RWPE1 (cell line): ENCODE measurements at places on chromosomes 6 and 20.

DNA sequence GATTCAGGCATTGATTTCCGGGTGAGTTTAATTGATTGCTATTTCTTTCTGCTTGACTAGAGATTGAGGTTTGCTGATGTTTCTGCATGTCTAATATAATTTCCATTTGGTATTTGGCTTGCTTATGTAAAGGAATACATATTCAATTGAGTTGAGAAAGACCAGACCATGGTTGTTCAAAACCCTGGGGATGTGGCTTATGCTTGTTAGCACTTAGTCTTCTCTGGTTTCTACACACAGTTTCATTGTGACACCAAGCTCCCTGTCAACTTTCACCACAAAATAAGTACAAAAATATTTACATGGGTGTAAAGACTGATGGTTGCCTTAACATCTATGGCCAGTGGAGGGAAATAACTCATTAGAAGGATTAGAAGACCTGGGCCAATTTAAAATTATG is 209.6 kb downstream of the CDH26 start:
- no peak for DNase-seq

DNA sequence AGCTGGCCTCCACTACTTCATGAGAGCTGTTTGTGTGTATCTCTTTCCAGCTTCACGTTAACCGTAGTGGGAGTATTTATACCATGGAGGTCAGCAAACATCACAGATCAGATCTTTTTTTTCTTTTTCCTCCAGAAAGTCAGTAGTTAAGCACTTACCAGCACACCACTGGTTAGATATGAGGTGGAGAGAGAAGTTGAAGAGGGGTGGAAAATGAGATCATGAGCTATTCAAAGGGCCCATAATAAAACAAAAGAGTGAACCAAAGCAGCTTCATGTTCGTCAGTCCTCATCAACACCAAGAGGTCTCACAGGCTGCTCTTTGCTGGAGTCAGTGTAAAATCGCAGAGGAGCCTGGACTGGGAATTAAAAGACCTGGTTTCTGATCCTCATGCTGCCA is 125.1 kb upstream of the SGK1 start:
- no peak for DNase-seq

- no peak for DNase-seq
Observed at GRCh38 chr6:168692193-168692914, 251.4 kb downstream of the SMOC2 start.

DNA sequence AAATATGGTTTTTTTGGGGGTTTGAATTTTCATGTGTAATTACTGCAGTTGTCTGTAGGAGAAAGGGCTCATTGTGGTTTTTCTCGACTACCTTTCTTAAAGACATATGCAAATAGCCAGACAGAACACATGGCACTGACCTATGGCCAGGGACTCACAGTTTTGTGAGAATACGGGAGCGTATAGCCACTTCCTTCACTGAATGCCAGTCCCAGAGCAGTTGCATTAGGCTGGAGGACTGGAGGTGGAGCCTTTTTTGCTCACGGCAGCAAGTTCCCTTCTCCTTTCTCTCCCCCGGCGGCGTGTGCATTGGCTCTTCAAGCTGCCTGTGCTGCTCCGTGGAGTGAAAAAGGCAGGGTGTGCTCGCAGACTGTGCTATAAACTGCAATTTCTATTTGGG is 114.9 kb downstream of the AKAP7 start:
- DNase-seq: no peak

- no peak for DNase-seq
Observed at GRCh38 chr6:138544501-138544900, 45.2 kb upstream of the NHSL1 start.

DNA sequence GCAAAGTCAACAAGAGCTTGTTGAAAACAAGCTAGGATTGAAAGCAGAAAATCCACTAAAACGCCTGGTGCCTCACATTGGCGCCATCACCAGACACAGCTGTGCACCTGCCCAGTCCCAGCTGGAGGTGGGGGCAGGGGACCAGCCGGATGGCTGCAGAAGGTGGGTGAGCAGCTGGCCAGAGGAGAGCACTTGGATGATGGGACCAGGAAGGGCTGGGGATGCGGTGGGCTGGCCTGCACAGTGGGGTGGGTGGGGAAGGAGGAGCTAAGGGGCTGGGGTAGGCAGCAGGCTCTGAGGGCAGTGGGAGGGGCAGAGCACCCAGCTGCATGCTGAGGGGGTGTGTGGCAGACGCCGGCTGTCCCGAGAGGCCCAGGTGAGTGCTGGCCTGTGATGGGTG is 7.1 kb downstream of the CABLES2 start:
- no peak for DNase-seq

DNA sequence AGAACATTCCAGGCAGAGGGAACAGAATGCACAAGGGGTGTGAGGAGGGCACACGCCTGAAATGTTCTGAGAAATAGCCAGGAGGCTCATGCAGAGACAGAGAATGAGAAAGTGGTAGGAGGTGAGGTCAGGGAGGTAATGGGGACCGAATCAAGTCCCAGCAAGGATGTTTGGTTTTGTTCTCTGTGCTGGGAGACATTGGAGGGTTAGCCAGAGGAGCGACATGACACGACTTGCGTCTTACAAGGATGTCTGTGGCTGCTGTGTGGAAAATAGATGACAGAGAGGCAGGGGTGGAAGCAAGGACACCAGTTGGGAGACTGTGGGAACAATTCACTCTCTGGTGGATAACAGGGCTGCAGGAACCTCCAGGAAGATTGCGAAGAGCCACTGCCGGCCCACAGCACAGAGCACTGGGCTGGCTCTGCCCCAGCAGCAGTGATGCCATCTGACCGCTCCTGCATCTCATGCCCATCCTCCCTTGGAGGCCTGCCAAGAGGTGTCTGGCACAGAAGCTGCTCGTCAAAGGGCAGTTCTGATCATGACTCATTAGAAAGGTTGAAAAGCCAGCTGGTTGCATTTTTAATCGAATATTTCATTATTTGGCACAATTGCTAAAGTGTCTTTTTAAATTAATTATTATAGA is 57.7 kb upstream of the CD83 start:
- DNase-seq: peak; percentile 81

DNA sequence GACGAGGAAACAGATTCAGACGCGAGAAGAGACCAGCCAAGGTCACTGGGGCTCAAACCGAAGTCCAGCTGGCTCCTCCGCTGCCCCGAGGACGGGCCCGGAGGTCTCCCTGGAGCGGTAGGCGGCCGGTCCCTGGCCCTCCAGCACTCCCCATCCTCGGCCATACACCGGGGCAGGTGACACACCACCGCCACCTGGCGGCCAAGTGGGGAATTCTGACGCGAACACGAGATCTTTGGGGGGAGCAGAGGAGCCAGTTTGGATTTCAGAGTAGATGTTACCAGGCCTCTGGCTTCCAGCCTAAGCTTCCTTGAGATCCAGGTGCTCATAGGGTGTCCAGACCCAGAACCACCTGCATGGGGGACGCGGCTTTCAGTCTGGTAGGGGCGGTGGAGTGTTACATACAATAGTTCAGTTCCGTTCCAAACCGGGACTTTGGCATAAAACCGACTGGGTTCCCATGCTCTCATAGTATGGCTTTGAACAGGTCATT is 16.1 kb downstream of the BPIFB1 start:
- DNase-seq: peak; percentile 90

DNA sequence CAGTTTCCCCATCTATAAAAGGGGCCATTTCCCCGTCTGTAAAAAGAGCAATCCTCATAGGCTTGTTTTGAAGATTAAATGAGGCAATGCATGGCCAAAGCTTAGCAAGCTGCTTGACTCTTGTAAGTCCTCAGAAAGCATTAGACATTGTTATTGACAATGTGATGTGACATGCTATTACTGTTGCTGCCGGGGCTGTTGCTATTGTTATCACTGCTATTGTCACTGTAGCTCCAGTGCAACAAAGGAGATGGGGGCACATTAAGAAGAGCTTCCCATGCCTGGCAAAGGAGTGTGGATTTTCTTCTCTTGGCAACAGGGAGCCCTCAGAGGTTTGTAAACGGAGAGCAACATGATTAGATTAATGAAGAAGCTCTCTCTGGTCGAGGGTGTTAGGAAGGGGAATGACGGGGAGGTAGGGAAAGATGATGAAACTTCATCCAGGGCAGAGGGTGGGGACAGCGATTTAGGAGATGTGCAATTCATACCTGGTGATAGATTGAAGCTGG is 33.1 kb upstream of the FAM83D start:
- no peak for DNase-seq

DNA sequence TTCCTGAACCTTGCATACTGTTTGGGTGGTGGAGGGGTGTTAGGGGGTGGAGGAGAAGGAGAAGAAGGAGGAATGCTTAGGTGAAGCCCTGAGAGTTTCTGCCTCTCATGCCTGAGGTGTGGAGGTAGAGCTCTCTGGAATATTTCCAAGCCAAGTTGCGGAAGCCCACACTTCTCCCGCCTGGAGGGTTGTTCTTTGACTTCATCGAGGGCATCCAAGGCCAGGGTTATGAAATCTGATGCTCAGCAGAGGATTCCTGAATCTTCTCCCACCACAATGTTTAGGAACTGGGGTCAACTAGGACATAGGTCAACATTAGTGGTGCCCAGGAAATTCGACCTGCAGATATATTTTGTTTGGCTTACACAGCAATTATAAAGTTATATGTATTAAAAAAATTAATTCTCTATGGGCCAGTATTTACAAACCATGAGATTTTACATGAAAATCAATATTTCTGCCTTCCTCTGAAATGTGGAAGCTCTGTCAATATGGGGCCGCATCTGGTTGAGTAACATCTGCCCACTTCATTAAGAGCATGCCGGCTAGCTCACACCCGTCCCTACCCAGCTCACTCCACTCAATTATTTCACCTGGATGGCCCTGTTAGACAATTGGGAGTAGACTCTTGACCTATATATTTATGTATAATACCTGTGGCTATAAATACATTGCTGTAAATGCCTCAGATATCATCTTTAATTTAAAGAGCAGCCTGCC is 257.1 kb upstream of the ZFP64 start:
- no peak for DNase-seq

GRCh38 chr6:44338228-44339122 is 4.0 kb upstream of the SPATS1 start:
- DNase-seq: peak; percentile 52

DNA sequence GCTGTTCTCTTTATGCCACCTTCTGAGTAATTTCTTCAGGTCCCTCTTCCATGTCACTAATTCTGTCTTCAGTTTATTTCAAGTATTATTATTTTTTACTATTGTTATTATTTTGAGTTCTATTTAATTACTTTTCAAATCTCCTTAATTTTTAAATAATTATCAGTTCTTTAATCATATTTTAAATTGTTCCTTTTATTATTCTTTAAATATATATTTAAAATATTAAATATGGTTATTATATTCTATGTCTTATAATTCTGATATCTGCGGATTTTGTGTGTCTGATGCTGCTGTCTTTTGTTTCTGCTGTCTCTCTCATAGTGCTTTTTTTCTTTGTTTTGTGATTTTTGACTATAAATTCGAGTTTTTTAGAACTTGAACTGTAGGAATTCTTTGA is 2.2 kb downstream of the POLR1H start:
- no peak for DNase-seq

DNA sequence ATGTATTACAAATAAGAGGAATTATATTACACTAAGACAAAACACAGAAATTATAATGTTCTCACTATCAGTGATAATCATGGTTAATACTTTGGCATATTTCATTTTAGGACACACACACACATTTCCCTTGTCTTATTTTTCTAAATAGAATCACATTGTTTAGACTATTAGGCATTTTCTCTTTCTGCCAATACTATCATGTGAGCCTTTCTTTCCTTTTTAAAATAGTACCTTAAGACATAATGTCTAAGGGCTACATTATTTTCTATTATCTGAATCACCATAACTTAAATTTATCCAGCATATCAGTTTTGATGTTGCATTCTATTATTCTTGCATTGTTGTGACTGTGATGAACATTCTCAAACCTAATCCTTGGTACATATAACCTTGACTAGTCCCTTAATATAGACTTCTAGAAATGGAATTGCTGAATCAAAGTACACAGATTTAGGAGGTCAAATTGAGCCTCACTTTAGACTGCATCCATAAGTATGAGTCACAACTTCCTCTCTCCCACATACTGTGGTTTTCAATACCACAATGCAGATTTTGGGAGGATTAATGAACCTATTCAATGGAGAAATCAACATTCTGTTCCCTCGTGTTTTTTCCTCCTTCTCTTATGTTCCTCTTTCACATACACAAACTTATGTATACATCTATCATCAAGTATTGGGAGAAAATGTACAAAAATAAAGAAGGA is 212.6 kb downstream of the MOXD1 start:
- DNase-seq: peak; percentile 36

DNA sequence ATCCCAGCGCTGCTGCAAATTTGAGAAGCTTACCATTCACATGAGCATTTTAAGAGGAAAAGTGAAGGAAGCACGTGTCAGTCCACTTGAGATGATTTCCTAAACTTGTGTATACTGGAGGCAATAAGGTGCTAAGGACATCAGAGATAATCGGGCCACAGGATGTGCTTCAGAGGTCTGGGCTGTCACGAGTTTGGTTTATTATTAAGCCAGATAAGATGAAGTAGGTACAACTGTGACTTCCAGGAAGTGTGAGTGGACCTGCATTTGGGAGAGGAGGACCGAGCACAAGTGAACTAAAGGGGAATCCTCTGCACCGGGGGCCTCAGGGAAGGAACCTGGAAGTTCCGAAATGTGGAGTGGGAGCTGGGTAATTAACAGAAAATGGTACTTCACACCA is 1.4 kb downstream of the SAMD5 start:
- no peak for DNase-seq

GRCh38 chr6:79536585-79536953 is 661 bp downstream of the LCA5 start:
- peak; percentile 19 for DNase-seq

DNA sequence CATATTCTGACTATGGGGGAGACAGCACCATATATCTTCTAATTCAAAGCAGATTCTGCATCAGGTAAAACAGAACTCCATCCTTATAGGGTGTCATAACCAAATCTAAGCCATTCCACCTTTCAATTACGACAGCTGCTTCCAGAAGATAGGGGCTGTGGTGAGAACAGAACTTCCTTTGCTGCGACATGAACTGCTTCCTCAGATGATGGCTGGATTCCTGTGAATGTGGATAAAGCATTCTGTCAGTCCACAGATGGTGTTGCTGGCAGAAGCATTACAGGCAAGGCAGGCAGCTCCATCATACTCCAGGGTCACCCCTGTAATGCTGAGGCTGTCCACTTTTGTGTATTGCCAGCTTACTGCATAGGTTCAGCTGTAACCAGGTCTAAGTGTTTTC is 172.1 kb upstream of the PROKR2 start:
- no peak for DNase-seq

- DNase-seq: no peak
Observed at GRCh38 chr20:47543006-47543431, 41.3 kb downstream of the NCOA3 start.
